Stimulated activated CD4-positive, alpha-beta T cell treated with anti-CD3 and anti-CD28 coated beads, TNF-alpha, amount 100 ng/mL, for 48 hours (primary cell): ENCODE measurements at places on chromosomes 5 and 9.

DNA sequence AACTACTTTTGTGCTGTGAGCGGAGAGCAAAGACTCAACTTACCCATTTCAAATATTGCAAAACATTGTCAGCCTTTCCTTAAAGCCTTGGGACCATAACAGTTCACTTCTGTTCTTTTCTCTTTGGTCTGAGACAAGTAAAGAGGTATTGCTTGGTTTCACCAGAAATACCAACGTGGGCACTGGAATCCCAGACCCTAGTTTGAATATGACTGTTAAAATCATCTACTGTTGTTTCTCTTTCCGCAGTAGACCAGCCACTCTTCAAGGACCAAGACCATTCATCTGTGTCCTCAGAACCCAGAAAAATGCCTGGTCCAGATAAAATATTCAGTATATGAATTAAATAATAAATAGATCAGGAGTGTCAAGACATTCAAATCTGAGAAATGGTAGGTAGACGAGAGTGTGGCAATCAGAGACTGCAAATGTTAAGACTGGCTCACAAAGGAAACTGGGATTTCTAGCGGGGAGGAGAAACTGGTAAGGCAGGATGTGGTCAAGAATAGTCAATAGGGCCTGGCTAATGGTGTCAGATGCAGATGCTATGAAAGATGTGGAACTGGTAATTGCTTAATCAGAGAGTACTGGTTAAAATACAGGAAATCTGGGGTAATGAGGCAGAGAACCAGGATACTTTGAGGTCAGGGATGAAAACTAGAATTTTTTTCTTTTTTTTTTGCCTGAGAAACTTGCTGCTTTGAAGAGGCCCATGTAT is 82.1 kb upstream of the IL33 start:
- no peak for DNase-seq

GRCh38 chr5:39100851-39101396 is 26.7 kb upstream of the RICTOR start:
- no peak for DNase-seq

- DNase-seq, result no peak
Observed at GRCh38 chr9:137437691-137438590, 3.2 kb downstream of the ENTPD8 start.

DNA sequence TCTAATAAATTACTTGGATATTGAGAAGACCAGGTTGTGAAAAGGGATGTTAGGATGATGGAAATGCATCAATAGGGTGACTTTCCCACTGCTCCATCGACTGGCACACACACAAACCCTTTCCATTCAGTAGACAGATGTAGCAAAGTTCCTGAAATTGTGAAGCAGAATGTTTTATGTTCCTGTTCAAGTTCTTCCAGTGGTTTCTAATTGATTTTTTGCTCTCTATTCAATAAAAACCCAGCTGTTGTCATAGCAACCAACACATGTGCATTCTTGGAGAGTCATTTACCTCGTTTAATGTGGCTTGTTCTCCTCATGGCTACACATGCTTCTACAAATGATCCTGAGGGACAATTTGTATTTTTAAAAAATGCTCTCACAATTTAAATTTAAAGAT is 244.6 kb downstream of the RAB3C start:
- DNase-seq, result no peak

GRCh38 chr9:94147776-94148175 is 63.5 kb downstream of the PTPDC1 start:
- no peak for DNase-seq
